ENCODE measurements at places on chromosomes 11 and 22. TPM values are rescaled to one million over a fixed set of nuclear protein-coding genes. Genes with fewer than 3 reads are reported as not detected.

Gene MS4A8
- not detected for total RNA-seq

Gene TXN2
- 16.1 TPM for total RNA-seq

Gene SULT4A1
- not detected for total RNA-seq

Gene CRELD2
- 45.2 TPM for total RNA-seq

Gene IL18BP
- total RNA-seq, result 1.1 TPM

Measured in lung microvascular endothelial cell (primary cell).